OCI-M1 (cell line): ENCODE measurements at places on chromosomes 16 and 17.

- no peak for DNase-seq
Observed at GRCh38 chr16:49701789-49702494, 154.0 kb downstream of the ZNF423 start.

GRCh38 chr16:51181503-51181811 is 30.4 kb upstream of the SALL1 start:
- DNase-seq = no peak

GRCh38 chr17:9307313-9307998 is 268.2 kb downstream of the STX8 start:
- DNase-seq = peak; percentile 25

GRCh38 chr17:36149296-36149820 is 27.1 kb downstream of the TBC1D3B start:
- peak; percentile 84 for DNase-seq

DNA sequence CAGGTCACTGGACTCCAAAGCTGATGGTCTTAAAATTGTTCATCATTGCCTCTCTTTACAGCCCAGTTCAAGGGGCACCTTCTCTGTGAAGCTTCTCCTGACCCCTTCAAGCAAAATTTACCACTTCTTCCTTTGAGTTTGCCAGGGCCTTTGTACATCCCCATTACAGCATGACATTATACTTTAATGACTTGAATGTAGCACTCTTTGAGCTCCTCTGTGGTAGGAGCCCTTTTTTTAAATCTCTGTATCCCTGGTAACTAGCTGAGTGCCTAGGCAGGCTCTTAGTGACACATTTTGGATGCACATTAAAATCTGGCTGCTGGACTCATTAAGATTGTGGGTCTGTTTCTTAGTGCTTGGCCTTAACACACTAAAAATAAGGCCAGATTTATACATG is 412.1 kb downstream of the CA10 start:
- DNase-seq = no peak

DNA sequence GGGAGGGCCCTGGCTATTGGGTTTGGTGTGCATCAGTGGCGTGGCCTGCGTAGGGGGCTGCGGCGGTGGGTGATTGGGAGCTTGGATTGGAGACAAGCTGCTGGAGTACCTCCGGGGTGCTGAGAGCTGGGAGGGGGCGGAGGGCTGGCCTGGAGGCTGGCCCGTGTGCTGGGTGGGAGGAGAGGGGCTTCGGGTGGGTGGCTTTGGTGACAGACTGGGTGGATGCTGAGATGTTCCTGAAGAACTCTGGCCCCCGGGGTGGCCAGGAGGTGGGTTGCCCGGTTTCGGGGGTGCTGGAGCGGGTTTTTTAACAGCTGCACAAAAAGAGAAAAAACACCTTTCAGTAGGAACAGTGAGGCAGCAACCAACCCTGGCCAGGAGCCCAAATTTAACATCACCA is 84.1 kb downstream of the ARHGAP17 start:
- DNase-seq = no peak

GRCh38 chr17:39738568-39738901 is 797 bp downstream of the GRB7 start:
- DNase-seq = no peak

DNA sequence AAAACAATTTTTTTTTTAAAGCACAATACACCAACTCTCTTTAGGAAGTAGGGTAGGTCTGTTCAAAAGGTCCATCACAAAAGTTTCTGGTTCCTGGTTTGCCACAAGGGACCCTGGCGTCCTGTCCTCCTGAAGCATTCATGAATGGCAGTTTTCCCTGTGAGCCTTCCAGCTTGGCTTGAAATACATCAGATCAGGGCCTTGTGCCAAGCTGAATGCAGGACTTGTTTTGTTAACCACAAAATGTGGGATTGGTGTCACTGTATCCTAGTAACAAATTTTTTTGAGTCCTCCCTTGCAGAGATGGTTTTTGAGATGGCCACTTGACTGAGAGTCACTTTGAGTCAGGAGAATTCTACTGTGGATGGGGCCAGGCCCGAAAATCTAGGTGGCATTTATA is 3.9 kb downstream of the GNAO1 start:
- DNase-seq = no peak

- DNase-seq = no peak
Observed at GRCh38 chr17:14318918-14319205, 18.0 kb downstream of the HS3ST3B1 start.

GRCh38 chr17:79843474-79843815 is 4.2 kb upstream of the CBX4 start:
- peak; percentile 69 for DNase-seq

GRCh38 chr16:12090151-12090530 is 113.6 kb downstream of the SNX29 start:
- no peak for DNase-seq

- DNase-seq = peak; percentile 46
Observed at GRCh38 chr17:4724650-4725049, 6.6 kb upstream of the MED11 start.

DNA sequence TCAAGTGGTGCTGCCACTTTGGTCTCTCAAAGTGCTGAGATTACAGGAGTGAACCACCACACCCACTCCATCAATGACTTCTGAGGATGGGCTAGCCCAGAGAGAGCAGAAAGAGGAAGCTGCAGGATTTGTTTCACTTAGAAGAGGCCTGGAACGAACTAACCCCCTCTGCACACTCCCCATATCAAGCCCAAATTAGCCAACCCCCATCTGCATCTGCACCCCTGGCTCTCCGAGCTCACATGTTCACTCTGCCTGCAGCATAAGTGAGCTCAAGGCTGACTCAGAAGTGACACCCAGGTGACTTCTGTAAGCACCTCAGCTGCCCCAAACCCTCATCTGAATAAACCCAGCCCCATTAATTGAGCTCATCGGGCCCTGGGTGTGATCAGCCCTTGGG is 4.8 kb downstream of the SCNN1G start:
- peak; percentile 6 for DNase-seq

- no peak for DNase-seq
Observed at GRCh38 chr17:64004218-64004770, 6.1 kb downstream of the PRR29 start.

DNA sequence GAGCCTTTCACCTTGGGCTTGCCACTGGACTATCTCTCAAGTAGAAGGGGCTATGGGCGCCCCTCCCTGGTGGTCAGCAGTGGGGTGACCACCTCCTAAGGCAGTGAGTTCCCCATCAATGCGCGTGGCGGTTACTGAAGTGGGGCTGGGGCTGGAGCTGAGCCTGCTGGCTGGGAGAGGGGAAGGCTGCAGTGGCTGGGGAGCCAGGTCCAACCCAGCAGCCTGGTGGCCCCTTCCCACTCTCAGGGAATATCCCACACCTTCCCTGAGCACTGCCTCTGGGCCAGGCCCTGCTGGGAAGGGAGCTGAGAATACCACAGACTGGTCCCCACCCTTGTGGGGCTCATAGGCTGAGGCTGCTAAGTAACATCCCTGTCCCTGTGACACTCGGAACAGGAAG is 19.8 kb upstream of the MPRIP start:
- DNase-seq = no peak

- peak; percentile 69 for DNase-seq
Observed at GRCh38 chr17:7862692-7863437, 5.1 kb downstream of the CYB5D1 start.

GRCh38 chr17:67315865-67316264 is 50.5 kb downstream of the PSMD12 start:
- DNase-seq = no peak

- peak; percentile 99 for DNase-seq
Observed at GRCh38 chr17:27986805-27987684, 55.4 kb upstream of the NLK start.

DNA sequence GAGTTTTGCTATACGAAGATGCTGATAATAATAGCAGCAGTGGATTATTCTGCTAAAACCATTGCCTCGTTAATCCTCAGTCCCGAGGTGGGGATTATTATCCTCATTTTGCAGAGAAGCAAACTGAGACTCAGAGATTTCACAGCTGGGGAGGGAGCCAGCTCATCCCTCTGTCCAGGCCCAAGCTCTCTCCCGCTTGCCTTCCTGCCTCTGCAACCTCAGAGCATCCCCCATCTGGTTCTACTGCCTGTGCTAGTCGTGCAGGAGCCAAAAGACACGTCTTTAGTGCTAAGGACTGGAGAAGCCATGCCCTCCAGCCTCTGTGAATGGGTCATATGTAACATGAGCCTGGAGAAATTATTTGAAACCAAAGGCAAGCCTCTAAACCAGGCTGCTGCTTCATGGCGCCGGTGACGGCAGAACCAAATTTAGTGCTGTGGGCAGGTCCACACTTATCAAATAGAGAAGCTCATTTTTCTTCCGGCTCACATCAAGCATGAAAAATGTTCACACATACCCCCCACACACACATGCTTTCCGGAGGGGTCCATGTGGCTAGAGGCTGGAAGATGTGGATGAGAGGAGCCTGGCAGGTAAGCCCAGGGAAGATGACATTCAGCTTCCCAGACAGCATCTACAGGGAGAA is 13.5 kb downstream of the MAPT start:
- no peak for DNase-seq

DNA sequence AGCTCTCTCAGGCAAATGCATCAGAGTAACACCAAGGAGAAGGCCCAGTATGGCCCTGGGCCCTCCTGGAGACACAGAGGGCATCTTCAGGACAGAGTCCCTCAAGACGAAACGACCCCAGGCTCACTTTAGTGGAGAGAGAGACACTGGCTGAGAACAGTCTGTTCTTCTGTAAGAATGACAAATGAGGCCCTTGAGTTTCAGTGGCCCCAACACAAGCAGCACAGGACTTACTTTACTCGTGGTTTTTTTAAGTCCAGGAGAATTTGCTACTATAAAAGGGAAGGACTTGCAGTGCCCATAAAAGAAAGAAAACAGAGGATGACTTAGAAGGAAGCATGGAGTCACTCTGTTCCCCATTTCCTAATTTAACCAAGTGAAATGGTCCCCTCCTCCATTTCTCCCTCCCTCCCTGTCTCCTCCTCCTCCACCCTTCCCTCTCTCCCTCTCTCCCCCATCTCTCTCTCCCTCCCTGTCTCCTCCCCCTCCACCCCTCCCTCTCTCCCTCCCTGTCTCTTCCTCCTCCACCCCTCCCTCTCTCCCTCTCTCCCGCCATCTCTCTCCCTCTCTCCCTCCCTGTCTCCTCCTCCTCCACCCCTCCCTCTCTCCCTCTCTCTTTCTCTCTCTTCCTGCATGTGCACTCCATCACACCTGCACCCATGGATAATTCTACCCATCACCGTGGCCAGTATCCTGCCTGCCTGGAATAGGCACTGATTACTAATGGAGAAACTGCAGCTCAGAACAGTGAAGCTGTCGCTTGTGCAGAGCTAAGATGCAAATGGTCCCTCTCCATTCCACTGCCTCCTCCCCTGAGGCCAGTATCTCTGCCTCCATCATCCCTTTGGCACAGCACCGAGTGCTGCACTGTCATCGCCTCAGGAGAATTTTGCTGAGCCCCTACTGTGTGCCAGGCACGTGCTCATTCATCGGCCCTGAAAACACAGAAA is 47.3 kb upstream of the RBFOX3 start:
- no peak for DNase-seq

DNA sequence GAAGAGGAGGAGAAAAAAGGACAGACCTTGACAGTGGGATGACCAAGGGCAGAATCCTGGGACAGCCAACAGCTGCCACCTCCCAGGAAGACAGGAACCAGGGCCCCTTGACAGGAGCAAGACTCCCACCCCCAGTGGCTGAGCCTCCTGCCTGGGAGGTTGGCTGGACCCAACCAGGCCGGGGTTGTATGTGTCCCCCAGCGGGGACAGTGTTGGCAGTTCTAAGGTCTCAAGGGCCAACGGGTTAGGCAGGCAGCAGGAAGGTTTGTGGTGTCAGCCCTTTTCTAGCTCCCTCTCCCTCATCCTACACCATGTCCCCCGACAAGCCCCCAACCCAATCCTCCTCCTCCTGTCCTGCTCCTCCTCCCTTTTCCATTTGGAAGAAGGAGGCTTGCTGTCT is 126.2 kb downstream of the MRM1 start:
- peak; percentile 83 for DNase-seq

GRCh38 chr17:80104321-80104955 is 3.1 kb downstream of the GAA start:
- DNase-seq = no peak

DNA sequence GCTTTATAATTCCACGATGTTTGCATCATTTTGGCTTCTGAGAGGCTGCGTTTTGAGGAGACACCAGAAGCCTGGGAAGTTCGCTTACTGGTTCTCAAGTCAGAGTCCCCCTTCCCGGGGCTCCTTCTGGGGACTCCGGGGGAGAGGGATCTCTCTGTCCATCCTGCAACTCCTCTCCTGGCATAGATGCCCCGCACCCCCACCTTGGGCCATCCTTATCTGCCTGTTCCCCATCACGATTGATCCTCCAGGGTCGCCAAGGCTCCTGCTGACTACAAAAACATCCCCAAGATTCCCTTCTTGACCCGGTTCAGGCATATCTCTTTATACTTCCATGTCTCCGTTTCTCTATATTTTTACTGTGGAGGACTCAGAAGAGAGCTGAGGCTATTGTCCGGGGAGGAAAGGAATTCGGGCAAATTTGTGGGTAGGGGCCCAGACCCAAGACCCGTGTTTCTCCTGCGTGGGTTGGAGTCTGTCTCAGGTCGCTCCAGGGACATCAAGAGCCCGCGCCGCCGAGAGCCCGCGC is 18.4 kb upstream of the HOXB13 start:
- DNase-seq = no peak

GRCh38 chr17:41073676-41074075 is 8.0 kb upstream of the KRTAP2-4 start:
- no peak for DNase-seq

- DNase-seq = peak; percentile 32
Observed at GRCh38 chr16:11264155-11264832, 4.8 kb downstream of the TNP2 start.

GRCh38 chr17:82121660-82122629 is 23.9 kb upstream of the FASN start:
- no peak for DNase-seq

DNA sequence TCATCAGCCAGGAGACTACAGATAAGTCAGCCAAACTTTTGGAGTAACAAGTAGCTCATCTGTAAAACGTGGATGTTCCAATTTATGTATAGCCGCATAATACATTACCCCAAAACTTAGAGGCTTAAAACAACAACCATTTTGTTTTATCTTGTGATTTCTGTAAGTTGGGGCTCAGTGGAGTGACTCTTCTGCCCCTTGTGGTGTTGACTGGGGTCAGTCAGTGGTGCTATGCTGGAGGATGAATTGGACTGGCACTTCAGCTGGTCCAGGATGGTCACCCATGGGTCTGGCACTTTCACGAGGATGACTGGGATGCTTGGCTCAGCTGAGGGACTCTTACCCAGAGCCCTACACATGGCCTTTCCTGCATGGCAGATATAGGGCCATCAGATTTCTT is 172.5 kb downstream of the WWOX start:
- DNase-seq = no peak

- DNase-seq = no peak
Observed at GRCh38 chr16:87792205-87792565, 26.4 kb upstream of the KLHDC4 start.

GRCh38 chr17:78127888-78128550 is 536 bp downstream of the TMC6 start:
- peak; percentile 59 for DNase-seq

GRCh38 chr16:19804538-19805323 is 79.9 kb downstream of the GPRC5B start:
- peak; percentile 3 for DNase-seq

DNA sequence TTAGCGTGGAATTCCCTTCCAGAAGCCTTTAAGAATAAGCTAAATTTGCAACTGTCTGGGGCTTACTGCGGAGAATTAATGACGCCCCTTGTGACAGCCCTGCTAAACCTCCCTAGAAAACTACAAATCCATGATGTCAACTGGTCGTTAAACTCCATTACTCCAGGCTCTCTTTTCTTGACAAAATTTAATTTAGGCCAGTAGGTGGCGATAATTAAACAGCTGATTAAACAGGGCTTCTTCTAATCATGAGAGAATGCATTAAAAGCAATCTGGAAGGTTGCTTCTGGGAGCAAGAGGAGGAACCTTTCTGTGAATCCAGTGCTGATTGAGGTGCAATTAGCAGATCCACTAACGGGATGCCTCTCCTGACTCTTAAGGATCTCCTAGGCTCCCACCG is 8.1 kb upstream of the NLRP1 start:
- peak; percentile 81 for DNase-seq
